ENCODE measurements at places on chromosomes 1 and 21.

- no peak for DNase-seq
Measured at GRCh38 chr1:33092438-33092837, 11.5 kb downstream of the AZIN2 start.

DNA sequence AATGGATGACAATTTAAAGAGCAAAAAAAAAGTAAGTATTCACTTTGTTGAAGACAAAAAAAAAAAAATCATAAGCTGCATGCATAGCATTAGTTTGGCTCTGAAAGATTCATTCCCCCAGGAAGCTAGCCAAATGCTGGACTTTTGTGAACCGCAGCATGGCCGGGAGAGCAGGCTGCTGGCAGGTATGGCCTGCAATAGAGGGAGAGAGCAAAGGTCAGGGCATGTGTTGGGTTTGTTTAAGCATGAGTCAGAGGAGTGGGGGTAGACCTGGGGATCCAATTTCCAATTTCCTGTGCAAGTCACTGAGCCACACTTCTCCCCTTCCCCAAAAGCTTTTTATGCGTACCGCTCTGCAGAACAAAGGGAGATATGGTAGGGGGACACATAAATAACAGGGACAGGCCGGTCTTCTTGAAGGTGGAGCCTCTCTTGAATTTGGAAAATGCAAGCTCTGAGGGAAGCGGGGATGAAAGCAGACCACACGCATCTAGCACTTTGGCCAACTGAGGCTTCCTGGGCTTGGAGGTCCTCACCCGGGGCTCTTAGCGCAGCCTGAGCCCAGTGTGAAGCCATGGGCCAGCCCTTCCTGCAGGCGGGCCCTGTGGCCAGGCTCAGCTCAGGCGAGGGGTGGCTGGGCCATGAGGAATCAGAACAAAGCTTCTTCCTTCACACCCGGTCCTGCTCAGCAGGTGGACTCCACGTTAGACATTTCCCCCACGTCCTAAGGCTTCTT is 171.1 kb downstream of the TOMM20 start:
- DNase-seq: peak; percentile 81

DNA sequence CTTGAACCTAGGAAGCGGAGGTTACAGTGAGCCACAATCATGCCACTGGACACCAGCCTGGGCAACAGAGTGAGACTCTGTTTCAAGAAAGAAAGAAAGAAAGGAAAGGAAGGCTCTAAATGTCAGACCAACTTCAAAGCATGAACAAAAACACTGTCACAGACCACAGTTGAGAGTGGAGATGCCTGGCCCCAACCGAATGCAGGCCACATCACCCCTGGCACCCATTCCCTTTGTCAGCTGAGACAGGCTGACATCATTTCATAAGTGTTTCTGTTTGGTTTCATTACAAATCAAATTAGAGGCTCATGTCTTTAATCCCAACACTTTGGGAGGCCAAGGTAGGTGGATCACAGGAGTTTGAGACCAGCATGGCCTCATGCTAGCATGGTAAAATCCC is 28.6 kb upstream of the NADK start:
- DNase-seq: no peak

DNA sequence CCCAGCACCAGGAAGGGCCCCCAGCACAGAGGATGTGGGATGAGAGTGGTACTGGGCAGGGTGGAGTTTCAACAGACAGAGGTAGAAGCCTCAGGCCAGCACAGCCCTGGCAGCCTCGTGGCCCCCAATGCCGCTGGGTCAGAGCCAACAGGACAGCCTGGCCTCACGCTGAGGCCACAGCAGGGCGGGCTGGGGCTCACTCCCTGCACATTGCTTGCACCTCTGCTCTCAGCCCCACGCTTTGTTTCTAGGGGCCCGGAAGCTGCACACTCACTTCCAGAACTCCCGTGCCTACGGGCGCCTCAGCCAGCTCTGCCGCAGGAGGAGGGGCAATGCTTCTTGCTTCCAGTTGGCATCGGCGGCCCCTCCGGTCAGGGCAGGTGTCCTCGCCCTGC is 72.9 kb downstream of the SIK1 start:
- no peak for DNase-seq

DNA sequence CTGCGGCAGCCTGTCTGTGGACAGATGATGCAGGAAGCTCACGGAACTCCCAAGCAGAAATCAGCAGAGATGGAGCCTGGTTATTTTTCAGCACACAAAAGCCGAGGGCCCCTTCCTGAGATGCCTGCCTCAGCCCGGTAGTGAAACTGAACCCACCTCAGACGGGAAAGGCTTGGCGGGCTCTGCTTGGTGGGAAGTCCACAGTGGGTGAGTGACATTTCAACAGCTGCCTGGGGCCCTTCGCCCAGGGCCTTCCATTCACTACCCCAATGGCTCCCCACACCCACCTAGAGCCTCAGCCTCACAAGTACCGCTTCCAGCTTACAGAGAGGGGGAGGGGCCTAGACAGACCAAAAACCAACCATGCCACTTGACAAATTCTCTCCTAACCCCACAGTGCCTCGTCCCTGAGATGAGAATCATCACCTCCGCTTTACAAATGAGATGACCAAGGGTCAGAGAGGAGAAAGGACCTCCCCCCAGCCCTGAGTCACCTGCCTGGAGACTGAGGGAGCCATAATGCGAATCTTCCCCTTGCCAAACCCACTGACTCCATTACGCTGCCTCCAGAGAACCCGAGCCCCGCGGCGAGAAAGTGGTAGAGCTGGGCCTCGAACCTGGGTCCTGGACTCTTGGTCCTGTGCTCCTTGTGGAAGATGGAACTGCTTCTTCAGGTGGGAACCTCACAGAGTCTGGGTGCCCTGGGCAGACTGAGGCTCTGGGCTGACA is 3.4 kb upstream of the ECE1 start:
- no peak for DNase-seq

DNA sequence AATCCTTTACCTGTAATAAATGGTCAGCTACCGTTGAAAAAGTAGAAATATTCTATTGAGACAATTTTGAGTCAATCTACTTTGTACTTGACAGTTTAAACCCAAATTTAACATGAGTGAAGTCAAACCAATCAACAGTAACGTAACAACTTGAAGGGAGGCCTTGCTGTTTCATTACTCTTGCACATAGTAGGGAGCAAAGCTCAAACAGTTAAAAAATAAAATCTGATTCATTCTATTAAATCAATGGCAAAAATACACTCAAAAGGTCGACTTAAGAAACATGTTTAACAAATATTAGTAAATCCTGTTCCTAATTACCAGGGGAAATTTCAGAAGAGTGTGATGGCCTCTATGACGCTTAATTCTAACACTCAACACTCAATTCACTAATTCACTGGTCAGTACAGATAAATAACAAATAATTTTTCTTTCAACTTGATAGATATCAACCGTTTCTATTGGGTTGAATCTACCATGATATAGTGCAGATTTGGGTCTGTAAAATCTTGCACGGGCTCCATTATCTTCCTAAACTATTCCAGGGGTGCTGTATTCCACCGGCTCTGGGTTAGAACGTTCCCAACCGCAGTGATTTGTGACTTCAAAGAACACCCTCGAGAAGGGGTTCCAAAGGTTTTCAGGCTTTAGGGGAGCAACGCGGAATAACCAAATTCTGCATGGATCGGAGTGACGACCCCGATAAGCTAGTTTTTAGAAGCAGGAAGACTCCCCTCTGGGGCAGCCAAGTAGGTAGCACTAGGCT is 1.4 kb downstream of the TARBP1 start:
- DNase-seq: no peak

- DNase-seq: peak; percentile 8
Measured at GRCh38 chr1:7389906-7390603, 381.0 kb upstream of the VAMP3 start.

GRCh38 chr1:2508751-2509150 is 17.6 kb downstream of the PANK4 start:
- DNase-seq: no peak

DNA sequence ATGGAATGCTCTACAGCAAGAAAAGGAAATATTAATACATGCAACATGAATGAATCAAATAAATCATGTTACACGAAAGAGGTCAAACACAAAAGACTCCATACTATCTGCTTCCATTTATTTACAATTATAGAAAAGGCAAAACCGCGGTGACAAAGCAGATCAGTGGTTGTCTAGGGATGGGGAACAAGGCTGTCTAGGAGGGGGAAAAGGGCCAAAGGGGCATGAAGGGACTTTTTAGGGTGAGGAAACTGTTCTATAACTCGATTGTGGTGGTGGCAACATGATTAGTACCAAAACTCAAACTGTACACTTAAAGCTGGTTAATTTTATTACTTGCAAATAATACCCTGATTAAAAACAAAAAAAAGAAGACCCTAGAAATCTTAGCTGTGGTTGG is 20.6 kb downstream of the CAPZB start:
- no peak for DNase-seq

GRCh38 chr1:3762151-3762872 is 10.1 kb downstream of the CCDC27 start:
- no peak for DNase-seq

GRCh38 chr1:228162286-228163006 is 3.2 kb upstream of the IBA57 start:
- DNase-seq: no peak

- no peak for DNase-seq
Measured at GRCh38 chr1:52906135-52906603, 15.4 kb downstream of the ECHDC2 start.

- no peak for DNase-seq
Measured at GRCh38 chr1:242525360-242525722, 844 bp upstream of the PLD5 start.

- DNase-seq: no peak
Measured at GRCh38 chr1:213661302-213661701, 326.5 kb upstream of the PROX1 start.

DNA sequence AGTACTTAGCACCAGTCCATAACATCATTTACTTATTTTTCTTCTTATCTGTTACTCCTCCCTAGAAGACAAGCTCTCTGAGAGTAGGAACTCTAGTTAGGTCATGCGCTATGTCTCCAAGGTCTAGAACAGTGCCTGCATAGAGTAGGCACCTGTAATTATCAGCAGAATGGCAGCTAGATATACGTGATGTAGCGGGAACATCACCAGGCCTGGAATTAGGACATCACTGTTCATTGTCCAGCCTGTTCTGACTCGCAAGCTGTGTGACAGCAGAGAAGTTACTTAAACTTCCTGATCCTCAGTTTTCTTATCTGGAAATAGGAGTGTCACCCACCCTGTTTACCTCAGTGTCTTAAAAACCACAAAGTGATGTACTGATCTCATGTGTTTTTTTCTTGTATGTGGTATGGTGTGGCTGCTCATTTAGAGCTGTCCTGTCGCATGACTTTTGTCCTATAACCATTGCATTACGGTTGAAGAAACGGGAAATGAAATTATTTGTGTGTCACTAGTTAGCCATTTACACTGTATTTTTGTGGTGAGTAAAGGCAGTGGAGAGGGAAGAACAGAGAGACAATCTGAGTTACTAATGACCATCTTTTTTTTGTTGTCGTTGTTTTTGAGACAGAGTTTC is 37.1 kb upstream of the EXO1 start:
- no peak for DNase-seq

- no peak for DNase-seq
Measured at GRCh38 chr21:14096172-14096571, 114.6 kb downstream of the LIPI start.

DNA sequence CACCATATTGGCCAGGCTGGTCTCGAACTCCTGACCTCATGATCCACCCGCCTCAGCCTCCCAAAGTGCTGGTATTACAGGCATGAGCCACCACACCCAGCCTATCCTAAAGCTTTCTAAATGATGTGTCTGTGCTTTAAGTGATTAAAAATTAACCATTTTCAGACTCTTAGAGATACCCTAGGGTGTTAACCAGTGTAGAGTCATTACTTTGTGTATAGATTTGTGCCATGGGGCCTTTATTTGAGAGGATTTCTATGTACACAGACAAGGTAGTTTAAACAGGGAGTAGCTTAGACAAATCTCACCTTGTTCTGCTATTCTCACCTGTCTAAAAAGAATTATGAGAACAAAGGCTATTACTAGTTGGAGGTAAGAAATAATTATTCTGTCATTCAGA is 12.7 kb upstream of the PLEKHM2 start:
- DNase-seq: no peak

DNA sequence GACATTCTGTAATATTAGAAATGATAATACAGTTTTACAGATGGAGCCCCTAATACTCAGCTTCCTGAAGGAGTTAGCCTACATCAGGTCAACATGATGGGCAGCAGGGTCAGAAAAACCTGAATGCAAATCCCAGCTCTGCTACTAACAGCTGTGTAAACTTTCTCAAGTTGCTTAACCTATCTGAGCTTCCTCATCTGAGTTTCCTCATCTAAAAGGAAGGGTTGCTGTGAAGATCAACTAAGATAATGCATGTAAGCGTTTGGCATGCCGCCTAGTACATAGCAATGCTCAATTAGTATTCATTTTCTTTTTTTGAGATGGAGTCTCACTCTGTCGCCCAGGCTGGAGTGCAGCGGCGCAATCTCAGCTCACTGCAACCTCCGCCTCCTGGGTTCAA is 18.4 kb upstream of the DESI2 start:
- no peak for DNase-seq

GRCh38 chr1:147794570-147794969 is 34.2 kb upstream of the GJA5 start:
- DNase-seq: no peak

GRCh38 chr1:182586380-182586779 is 2.7 kb downstream of the RNASEL start:
- DNase-seq: no peak

- DNase-seq: no peak
Measured at GRCh38 chr1:77824079-77824478, 44.6 kb downstream of the MIGA1 start.

DNA sequence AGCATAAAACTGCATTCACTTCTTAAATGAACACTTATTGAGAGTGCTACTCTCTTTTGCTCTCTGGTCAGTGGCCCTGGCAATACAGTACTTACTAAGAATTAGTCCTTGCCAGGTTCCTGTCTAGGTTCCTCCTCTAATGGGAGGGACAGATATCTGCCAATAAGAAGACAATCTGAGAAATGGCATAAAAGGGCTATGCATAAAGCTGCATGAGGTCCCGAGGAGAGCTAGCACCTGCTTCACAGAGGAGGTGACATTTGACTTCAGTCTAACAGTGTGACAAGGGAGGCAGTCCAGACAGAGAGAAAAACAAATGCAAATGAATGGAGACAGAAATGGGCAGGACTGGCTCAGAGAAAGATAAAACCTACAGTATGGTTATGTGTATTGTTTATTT is 357.1 kb upstream of the SGIP1 start:
- DNase-seq: no peak

DNA sequence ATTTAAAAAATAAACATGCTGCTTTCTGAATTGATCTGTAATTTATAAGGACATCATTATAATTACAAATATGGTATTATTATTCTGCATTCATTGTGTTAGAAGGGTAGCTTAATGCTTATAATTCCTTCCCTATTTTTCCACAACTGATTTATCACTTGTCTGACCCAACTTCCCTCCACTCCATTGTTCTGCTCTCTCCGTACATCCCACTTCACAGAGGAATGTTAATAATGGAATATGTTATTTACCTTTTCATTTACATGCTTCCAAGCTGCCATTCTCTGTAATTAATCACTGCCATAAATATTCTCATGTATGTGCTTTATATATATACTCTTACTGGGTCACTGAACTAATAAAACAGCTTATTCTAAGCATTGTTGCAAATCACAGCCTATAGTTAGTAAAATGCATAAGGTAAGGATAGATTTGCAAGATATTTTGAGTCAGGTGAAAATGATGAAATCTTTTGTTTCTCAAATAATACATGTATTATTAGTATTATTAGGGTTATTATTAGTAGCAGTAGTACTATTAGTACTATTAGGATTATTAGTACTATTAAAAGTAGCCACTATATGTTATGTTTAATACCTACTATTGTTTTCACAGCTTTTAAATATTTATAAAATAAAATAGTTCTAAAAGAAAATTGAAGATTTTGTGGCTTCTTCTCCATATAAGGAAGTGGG is 70.6 kb upstream of the NEK7 start:
- DNase-seq: no peak

- DNase-seq: no peak
Measured at GRCh38 chr1:167826127-167826526, 87.8 kb downstream of the ADCY10 start.
